Activated CD4-positive, alpha-beta T cell treated with anti-CD3 and anti-CD28 coated beads for 24 hours (primary cell): ENCODE measurements at places on chromosomes 13 and 19.

DNA sequence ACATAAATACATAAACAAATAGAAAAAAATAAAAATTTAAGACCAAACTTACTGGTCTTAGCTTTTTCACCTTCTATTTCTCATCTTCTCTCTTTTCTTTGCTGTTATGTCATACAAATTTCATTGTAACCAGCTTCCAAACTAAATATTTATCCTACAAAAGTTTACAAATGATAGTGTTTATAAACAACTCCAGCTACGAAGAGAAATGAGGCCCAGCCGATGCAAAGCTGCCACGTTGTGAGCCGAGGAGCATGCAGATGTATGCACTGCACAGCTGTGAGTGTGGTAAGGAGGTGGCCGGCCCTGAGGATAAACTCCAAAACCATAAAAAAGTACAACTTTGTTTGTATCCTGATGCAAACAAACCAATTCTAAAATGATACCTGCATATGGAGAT is 642.4 kb upstream of the SGCG start:
- no peak for DNase-seq

GRCh38 chr13:106523576-106523975 is 11.9 kb downstream of the EFNB2 start:
- DNase-seq, result no peak

DNA sequence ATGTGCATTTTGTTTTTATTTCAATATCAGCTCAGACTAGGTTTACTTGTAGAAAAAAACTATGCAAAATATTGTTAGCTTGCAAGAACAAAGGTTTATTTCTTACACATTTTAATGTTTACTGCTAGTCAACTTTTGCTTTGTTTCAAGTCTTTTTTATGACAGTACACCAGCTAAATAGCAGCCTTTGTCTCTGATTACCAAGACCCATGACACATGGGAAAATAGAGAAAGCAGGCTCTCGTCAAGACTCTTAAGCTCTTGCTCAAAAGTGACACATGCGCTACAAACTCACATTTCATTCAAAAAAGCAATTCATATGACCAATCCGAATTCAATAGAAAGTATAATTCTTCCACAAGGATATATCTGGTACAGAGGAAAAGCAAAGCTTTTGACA is 642.3 kb upstream of the SLITRK1 start:
- no peak for DNase-seq

DNA sequence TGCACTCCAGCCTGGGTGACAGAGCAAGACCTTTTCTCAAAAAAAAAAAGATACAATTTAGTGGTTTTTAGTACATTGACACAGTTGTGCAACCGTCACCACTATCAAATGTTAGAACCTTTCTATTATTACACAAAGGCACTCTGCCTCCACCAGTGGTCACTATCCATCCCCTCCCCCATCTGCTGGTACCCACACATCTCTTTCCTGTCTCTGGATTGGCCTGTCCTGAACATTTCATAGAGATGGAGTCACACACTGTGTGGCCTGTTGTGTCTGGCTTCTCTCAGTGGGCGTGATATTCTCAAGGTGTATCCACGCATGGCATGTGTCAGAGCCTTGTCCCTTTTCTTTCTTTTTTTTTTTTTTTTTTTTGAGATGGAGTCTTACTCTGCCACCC is 11.2 kb downstream of the KDM4B start:
- DNase-seq, result no peak

DNA sequence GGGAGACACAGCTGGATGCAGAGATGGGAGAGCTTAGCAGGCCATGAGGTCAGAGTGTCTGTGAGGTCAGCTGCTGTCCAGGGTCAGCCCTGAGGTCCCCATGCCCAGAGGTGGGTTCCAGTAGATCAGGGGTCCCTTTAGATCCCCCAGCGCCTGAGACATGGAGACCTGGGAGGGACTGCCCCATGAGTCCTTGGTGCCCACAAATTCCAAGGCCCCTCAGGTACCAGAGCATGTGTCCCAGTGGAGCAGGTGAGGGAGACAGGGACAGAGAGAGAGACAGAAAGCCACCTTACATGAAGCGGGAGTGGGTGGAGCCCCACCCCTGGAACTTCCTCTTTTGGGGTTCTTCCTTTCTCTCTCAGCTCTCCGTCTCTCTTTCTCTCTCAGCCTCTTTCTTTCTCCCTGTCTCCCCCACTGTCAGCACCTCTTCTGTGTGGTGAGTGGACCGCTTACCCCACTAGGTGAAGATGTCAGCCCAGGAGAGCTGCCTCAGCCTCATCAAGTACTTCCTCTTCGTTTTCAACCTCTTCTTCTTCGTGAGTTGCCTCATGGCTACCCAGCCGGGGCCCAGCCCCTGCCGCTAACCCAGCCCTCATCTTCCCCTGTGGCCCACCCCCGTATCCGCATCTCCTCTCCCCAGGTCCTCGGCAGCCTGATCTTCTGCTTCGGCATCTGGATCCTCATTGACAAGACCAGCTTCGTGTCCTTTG is at the start of gene CD37:
Gene CD37 (plus strand): TSS at position 336 of the 713 bp plus-strand sequence. CDS start 135 bp downstream, at position 471.
- DNase-seq, result peak; percentile 37

DNA sequence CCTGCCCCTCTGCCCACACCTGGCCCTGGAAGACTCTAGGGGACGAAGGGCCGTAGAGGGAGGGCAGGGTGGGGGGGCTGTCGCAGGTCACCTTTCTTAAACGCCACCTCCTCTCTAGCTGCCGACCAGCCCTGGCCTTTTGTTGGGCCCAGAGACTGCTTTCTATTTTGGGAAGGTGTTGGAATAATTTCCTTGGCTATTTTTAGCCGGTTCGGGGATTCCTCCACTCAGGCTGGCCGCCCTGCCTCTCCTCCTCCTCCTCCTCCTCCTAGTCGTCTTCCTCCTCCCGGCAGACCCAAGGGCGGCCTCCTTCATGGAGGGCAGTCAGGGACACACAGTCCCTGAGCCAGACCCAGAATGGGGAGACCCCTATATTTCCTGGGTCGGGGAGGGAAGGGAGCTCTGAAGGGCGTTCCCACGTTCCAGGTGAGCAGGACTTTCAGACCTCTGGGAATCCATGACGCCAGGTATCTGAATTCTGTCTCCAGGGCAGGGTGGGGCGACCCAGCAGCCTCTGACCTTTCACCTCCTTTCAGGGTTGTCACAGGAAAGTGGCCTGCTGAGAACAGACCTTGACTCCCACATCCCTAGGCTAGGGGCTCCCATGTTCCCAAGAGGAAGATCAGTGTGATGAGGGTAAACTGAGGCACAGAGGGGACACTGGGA is 19.9 kb downstream of the GADD45B start:
- no peak for DNase-seq
